ENCODE measurements at places on chromosomes 7 and 10.

- no peak for DNase-seq
These were observed 101.9 kb upstream of the PIP4K2A start for GRCh38 chr10:22816298-22816653.

DNA sequence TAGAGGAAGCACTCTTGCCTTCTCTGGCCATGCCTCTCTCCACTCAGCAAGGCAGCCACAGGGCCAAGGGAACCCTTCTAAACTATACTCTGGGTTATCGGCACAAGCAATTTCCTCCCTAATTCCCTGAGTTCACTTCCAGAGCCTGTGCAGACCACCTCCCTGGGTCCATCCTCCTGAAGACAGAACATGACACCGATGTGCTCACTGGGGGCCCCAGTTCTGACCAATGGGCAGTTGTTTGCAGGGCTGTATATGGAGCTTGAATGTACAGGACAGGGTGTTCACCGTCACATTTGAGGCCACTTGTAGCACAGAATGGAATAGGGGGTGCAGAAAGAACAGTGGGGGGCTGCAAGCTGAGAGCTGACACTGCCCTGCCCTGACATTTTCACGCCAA is 77.7 kb downstream of the TFEC start:
- DNase-seq, result no peak

DNA sequence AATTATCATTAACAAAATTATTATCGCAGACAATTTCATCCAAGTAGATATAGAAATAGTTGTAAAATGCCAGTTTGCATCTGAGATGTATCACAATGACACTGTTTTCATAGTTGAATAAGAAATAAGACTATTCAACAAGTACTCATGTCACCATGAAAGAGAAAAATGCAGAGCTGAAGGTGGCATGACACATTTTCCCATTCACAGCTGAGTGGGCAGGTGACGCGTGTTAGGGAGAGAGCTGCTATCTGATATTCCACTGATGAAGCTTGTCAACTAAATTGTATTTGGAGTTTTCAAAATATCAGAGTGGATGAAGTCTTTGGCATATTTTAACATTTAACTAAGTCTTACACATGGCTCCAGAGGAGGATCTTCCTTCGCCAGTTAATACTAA is 70.3 kb upstream of the HDAC9 start:
- DNase-seq, result no peak

GRCh38 chr10:119735451-119735850 is 9.6 kb downstream of the INPP5F start:
- DNase-seq, result no peak

- DNase-seq, result no peak
These were observed 165.2 kb upstream of the PPP1R3A start for GRCh38 chr7:114084002-114084471.

- DNase-seq, result no peak
These were observed 7.4 kb downstream of the CREB5 start for GRCh38 chr7:28419716-28420115.

DNA sequence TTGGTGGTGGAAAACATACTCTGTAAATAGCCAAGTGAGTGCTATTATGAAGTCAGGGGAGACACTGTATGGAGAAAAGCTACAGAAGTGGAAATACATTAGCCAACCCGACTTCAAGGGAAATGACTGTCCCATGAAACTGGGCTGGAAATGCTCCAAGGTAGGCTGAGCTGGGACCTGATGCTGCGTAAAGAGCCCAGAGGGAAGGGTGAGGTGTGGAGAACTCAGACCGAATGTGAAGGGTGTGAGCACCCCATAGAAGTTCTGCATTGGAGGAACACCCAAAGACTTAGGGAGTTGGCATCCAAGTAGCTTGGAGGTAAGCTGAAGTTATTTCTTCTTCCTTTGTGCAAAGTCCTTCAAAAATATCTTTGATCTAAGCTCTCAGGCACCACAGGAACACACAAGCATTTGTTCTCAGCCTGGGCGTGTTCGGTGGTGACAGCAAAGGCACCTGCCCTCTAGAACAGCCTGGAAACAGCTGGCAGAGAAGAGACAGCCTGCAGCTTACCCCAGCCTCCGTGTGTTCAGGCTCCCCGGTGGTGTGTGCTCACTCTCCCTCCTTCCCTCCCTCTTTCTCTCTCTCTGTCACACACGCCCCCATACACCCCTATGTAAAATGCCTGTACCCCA is 19.1 kb upstream of the GJD4 start:
- no peak for DNase-seq

DNA sequence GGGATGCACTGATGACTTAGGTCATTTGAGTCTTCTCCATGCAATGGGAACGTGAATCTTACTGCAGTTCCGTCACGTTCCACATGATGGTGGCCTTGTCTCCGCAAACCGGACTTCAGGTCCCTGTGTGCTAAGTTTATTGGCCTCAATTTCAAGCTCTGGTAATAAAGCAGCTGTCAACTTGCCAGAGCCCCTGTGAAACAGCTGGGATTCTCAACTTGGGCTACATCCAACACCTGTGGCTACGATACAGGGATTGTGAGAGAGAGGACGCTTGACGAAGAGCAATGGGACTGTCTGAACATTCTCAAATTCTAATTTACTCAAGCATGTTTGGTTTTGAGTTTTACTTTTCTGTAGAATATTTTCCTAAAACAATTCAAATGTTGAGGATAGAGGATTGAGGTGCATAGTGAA is 174.2 kb downstream of the PTN start:
- DNase-seq, result peak; percentile 34

DNA sequence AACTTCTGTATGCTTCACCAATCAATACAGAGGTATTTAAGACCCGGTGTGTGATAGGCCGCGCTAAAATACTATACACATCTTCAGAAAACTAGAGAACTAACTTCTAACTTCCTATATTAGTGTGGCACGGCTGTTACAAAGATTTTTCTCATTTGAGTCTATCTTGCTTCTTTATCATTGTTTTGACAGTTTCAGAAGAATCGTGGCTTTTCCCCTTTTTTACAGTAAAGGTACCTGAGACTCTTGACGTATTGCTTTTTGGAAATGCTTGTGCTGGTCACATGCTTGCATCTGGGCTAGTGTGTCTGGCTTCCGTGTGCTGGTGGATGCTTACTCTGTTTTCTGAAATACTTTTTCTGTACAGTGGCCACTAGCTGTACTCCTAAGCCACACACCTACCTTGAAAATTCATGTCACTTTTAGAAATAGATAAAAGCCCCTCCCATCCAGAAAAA is 12.7 kb downstream of the IKZF1 start:
- no peak for DNase-seq

GRCh38 chr10:132094581-132095234 is 29.0 kb downstream of the JAKMIP3 start:
- DNase-seq, result no peak

DNA sequence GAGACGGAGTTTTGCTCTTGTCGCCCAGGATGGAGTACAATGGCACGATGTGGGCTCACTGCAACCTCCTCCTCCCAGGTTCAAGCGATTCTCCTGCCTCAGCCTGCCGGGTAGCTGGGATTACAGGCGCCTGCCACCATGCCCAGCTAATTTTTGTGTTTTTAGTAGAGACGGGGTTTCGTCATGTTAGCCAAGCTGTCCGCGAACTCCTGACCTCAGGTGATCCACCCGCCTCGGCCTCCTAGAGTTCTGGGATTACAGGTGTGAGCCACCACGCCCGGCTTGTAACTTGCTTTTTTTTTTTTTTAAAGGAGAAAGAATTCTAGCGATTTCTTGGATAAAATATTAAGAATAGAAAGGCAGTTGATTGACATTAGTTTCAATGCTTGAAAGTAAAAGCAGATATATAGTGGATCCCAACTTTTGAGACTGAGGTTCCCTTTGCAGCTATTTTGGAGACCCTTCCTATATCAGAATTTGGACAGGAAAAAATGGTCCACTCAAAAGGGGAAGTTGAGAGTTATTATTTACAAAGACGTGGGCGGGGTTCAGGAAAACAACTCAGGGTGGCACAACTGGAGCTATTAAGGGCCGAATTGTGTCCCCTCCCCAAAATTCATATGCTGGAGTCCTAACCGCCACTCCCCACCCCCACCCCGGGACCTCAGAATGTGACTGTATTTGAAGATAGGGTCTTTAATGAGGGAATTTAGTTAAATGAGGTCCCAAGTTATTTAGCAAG is 1.3 kb upstream of the ERCC6 start:
- DNase-seq, result no peak

- DNase-seq, result no peak
These were observed 269.0 kb downstream of the ARHGAP12 start for GRCh38 chr10:31659665-31660064.

DNA sequence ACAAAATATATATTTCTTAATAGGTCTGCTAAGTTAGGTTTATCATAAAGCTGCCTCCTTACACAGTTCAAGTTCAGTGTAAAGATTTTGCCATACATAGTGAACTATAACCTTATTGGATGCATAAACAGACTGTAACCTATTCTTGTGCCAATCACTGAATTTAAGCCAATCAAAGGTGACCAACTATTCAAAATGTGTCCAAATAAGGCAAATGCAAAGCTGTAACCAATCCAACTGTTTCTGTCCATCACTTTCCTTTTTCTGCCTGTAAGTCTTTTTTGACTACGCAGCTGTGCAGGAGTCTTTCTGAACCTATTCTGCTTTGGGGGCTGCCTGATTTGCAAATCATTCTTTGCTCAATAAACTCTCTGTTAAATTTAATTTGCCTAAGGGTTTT is 11.6 kb upstream of the DNMBP start:
- DNase-seq, result no peak

- DNase-seq, result no peak
These were observed 6.1 kb downstream of the RASSF4 start for GRCh38 chr10:44965651-44966097.

DNA sequence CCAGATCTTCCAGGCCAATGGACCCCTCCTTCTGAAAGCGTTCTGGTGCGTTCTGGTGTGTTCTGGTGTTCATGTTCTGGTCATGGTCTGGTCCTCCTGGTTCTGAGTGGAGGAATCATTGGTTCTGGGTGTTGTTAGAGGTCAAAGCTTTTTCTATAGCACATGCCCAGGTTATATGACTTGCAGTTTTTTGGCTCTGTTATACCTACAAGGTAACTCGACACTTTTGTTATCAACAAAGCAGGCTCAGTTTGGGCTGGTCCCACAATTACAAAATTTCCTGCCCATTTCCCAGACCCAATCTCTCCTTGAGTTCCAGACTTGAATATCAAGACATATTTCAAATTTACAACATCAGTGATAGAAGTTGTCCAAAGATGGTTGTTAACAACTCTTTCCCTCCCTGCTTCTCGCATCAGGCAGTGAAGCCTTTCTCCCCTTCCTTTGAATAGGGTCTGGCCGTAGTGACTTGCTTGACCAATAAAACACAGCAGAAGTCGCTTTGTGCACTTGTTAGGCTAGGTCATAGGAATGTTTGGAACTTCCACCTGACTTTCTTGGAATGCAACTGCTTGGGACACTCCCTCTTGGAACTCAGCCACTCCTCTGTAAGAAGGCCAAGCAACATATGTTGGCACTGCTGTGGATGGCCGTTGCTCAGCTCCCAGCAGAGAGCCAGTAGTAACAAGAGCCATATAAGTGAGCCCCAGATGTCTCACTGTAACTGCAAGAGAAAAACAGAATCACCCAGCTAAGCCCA is 83.1 kb upstream of the STEAP1B start:
- DNase-seq, result no peak

GRCh38 chr10:12728494-12728893 is 273.0 kb downstream of the CCDC3 start:
- no peak for DNase-seq

- no peak for DNase-seq
These were observed 46.3 kb upstream of the ELFN1 start for GRCh38 chr7:1623810-1624209.

GRCh38 chr7:120987683-120988590 is 574 bp upstream of the CPED1 start:
- peak; percentile 92 for DNase-seq

GRCh38 chr10:62578301-62578700 is 204.1 kb downstream of the ZNF365 start:
- no peak for DNase-seq

DNA sequence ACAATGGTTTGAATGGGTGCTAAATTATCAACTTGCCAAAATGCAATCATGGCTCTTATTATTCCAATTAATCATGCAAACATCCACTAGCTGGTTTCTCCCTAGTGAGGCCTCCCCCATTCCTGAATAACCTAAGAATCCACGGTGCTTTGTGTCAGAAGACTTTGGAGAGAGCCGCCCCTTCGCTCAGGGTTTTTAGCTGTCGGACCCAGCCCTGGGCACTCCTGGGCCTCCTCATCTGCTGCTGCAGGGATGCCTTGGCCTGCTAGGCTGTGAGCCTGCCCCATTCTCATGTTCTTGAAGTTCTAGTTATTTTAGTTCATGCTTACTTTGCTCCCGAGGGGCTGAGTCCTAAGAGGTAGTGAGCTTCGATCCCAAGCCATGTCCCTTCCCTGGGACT is 34.1 kb upstream of the SFRP5 start:
- DNase-seq, result no peak

DNA sequence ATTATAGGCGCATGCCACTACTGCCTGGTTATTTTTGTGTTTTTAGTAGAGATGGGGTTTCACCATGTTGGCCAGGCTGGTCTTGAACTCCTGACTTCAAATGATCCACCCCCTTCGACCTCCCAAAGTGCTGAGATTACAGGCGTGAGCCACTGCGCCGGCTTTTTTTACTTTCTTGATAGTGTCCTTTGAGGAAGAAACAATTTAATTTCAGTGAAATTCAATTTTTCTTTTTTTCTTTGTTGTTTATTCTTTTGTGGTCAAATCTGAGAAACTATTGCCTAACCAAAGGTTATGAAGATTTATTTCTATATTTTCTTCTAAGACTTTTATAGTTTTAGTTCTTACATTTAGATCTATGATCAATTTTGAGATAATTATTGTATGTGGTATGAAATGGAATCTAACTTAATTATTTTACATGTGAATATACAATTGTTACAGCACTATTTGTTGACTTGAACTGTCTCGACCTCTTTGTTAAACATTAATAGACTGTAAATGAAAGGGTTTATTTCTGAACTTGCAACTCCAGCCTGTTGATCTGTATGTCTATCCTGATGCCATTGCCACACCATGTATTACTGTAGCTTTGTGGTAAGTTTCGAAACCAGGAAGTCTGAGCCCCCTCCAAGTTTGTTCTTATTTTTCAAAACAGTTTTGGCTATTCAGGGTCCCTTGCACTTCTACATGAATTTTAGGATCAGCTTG is 19.8 kb upstream of the RASSF4 start:
- no peak for DNase-seq

DNA sequence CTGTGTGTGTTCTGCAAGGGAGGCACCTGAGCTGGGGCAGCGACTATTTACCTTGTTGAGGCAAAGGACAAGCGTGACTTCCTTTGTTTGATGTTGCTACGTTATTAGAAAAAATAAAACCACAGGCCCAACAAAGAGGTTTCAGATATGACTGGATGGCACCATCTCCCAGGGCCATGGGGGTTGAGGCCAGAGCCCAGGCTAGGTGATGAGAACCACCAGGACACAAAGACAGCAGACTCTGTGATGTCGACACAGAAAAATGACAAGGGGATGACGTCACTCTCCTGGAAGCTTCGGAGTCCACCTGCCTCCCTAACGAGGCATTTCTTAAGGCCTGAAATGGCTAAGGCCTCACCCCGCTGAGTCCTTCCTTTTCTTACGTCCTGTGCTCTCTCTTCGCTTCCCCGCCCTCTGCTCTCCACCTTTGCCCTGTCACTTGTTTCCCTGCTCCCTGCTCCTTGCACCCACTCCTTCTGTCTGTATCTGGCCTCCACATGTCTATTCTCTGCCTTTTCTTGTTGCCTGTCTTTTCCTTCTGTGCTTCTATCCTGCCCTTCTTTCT is 83.0 kb upstream of the ADRB1 start:
- DNase-seq, result peak; percentile 83

All from transverse colon (tissue), 4 donors.